ENCODE measurements at places on chromosomes 4 and X.

- DNase-seq, result no peak
Measured at GRCh38 chrX:43166874-43167273, 388.9 kb upstream of the PPP1R2C start.

DNA sequence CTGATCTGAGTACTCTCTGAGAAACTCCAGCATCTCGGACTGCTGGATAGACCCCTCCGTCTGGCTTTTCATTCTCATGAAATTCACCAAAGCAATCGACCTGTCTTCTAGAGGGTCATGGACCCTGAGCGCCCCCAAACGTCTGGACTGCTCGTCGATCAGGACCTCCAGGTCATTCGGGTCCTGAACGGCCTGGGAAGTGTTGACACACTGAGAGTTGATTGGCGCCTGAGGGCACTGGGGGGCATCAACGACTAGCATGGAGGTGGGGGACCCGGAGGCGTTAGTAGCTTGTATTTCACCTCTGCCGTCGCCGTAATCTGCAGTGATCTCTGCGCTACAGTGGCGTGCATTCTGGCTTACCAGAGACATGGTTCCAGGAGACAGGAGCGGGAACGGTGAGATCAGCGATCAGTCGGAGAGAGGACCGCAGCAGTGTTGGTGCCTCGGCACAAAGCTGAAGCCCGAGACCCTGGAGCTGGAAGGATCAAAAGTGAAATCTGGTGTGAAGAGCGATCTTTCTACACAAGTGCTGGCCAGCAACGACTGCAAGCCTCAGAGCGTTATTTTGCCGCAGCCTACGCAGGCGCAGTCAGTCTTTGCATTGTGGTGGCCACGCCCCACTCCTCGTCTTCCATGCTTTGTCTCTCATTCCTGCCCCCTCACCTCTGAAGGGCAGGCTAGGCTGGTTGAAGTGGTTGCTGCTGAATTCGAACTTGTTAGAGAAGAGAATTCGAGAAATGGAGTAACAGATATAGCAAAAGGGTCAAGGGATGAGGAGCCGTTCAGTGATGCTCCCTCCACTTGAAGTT is at the start of gene MAGEE2:
Gene MAGEE2, minus strand, starts transcription at position 575 of the 812 bp plus-strand sequence. Its CDS starts 203 bp downstream, at position 372.
- no peak for DNase-seq

DNA sequence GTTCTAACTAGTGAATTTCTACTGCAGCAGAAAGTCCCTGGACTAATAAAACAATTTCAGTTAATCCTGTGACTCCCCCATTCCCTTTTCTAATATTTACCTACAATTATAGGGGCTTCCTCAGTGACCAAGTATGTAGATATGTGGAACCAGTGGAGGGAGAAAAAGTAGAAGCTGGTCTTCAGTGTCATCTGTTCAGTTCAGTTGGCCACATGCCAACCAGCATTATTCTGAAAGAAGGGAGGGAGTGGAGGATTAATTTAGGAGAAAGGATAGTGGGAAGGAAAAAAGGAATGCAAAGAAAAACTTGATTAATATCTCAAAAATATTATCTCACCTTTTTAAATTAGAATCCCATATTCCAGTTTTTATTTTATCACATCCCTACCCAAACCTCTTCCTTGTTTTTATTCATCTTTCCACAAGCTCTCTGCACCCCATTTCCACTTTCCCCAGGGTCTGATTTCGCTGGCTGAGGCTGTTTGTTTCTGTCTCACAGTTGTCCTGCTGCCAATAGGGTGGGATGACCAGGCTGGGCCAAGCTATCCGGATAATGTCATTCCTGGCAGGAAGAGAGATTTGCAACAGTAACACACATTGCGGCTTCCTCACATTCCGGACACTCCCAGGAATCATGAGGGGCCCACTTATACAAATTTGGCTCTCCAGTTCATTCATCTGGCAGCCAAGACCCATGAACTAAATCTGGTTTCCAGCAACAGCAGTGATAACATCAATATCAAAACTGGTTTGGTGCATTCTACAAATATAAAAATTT is 24.6 kb upstream of the ANTXR2 start:
- no peak for DNase-seq

- peak; percentile 43 for DNase-seq
Measured at GRCh38 chrX:75746891-75747639, 38.0 kb downstream of the MAGEE2 start.

- peak; percentile 68 for DNase-seq
Measured at GRCh38 chr4:70601422-70602039, 9.5 kb downstream of the AMBN start.

DNA sequence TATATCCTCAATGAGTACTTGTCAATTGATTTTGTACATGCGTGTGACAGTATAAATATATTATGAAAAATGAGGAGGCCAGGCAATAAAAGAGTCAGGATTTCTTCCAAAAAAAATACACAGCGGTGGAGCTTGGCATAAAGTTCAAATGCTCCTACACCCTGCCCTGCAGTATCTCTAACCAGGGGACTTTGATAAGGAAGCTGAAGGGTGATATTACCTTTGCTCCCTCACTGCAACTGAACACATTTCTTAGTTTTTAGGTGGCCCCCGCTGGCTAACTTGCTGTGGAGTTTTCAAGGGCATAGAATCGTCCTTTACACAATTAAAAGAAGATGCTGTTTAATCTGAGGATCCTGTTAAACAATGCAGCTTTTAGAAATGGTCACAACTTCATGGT is at the start of gene OTC:
Gene OTC, plus strand, starts transcription at position 243 of the 400 bp plus-strand sequence. Its CDS starts 93 bp downstream, at position 336.
- DNase-seq, result no peak

- no peak for DNase-seq
Measured at GRCh38 chr4:87574996-87575395, 33.3 kb upstream of the DSPP start.

GRCh38 chr4:7694324-7694723 is 245.3 kb downstream of the AFAP1 start:
- DNase-seq, result no peak

DNA sequence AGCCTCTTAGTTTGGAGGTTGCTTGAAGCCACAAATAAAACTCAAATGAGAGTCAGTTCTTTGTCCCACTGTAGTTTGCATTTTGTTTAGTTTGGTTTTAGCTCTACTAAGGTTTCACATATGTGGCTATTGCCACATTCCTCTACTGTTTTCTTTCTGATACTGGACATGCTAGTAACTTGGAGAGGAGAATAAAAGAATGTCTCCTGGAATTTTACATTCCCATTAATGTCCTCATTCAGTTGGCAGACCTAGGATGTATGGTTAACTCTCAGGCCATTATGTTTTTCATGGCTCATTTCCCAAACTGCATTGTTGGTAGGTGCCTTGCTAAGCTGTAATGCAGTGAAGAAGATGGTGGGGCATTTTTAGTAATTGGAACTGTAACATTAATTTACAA is 29.9 kb downstream of the UPRT start:
- DNase-seq, result no peak

DNA sequence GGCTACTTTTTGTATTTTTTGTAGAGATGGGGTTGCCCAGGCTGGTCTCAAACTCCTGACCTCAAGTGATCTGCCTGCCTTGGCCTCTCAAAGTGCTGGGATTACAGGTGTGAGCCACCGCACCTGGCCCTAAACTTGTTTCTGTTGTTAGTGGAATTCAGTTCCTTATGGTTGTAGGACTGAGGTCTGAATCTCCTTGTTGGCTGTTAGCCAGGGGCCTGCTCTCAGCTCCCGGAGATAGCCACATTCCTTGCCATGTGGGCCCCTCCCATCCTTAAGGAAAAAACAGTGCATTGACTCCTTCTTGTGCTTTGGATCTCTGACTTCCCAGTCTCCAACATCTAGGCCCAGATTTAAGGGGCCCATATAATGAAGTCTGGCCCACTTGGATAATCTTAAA is 49.4 kb upstream of the NYX start:
- no peak for DNase-seq

GRCh38 chr4:110248100-110248499 is 49.7 kb upstream of the ELOVL6 start:
- DNase-seq, result no peak

DNA sequence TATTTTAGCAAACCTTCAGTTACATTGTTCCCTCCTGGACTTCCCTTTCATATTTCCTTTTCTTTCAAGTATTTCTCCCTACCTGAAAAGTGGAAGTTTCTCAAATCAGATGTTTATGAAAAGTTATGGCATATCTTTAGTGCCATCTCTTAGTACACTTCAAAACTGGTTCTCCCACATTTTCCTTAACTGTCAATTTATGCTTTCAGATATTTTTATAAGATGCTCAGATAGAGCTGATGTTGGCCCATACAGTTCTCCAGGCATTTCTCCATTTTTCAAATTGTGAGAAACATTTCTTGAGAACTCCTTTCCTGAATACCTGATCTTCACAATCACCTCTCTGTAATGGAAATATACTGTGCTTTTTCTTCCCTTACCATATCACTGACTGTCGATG is 32.5 kb upstream of the AP1AR start:
- no peak for DNase-seq

DNA sequence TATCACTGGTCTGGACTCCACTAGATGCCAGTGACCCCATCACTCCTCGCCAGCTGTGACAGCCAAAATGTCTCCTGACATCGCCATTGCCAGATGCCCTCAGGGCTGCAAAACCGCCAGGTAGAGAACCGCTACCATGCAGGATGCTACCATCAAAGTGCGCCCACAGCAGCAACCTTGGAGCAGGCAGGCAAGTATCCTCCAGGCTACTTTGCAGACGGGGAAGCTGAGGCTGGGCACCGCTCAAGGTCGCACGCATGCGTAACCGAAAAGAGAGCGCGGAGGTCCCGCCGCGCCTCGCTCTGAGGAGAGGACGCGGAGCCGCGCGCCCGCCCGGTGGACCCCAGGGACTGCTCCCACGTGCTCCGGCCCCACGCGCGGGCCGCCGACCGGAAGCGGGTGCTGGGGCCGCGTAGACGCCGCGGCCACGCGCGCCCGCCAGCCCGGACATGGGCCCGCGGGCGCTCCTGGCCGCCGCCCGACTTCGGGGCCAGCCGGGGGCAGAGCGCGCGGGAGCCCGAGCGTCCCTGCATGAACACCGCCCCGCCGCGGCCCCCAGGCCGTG is at the start of gene STS:
Gene STS, plus strand, starts transcription at position 300 of the 565 bp plus-strand sequence. CDS start 105,488 bp downstream, outside the sequence.
- DNase-seq, result peak; percentile 62

DNA sequence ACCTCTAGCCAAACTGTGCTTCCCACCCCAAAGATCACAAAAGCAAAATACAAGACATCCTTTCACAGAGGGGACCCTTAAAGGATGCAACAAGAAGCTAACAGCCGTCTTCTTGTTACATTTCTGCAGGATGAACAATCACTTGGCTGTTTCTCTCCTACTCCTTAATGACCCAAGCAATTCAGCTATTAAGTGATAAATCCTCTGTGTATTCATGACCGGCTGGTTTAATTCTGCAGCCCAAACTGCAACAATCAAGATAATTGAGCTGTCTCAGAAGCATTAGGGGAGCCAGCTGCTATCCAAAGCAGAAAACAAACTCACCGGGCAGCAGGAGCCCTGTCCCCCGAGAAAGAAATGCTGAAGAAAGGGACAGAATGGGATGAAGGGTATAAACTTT is 85.9 kb upstream of the ACSL4 start:
- no peak for DNase-seq

GRCh38 chrX:13220916-13221315 is 98.9 kb downstream of the ATXN3L start:
- DNase-seq, result no peak

Measured in CD4-positive, alpha-beta T cell treated with Interleukin-17A for 4 hours (primary cell).